GOT3 (cell line): ENCODE measurements at places on chromosomes 13 and 19.

GRCh38 chr19:12825254-12826131 is 8.9 kb downstream of the RTBDN start:
- DNase-seq: no peak

GRCh38 chr19:40089462-40089861 is 1.3 kb downstream of the ZNF780A start:
- no peak for DNase-seq

- no peak for DNase-seq
Observed at GRCh38 chr13:91747186-91747585, 348.8 kb downstream of the GPC5 start.

- DNase-seq: no peak
Observed at GRCh38 chr13:40383132-40383531, 283.3 kb downstream of the FOXO1 start.

- no peak for DNase-seq
Observed at GRCh38 chr13:30572859-30573275, 44.9 kb upstream of the USPL1 start.

GRCh38 chr19:48798937-48799336 is 11.9 kb downstream of the BCAT2 start:
- no peak for DNase-seq

DNA sequence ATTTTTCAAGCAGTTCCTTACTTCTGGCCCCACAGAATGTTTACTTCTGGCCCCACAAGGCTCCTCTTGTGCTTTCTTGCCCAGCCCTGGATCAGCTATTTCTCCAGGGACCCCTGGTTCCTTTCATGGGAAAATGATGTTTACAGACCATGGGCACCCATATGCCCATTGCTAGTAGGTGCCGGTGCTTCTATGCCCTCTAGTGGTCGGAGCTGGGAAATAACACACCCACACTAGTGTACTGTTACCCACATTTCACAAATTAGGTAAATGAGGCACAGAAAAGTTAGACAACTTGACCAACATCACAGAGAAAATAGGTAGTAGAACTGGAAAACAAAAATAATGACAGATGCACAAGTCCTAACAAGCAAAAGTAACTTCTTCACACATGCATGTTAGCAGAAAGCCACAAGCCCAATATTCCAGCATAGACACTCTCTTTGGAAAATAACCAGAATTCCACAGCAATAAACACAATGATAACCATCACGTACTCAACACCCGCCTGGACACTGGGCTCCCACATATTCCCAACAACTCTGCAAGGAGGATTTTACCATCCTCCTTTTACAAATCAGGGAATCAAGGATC is 1.3 kb upstream of the CEACAM6 start:
- DNase-seq: no peak

DNA sequence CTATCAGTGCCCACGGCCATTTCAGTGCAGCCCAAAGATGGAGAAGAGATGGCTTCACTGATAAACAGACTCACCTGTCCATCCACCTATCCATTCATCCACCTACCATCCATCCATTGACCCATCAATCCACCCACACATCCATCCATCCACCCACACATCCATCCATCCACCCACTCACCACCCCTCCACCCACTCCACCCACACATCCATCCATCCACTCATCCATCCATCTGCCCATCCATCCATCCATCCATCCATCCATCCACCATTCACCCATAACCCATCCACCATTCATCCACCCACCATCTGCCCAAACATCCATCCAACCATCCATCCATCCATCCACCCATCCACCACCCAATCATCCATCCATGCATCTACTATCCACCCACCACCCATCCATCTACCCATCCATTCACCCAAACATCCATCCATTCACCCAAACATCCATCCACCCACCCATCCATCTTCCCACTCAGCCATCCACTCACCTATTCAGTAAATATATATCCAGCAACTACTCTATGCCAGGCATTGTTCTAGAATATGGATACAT is 31.6 kb upstream of the ZNRF4 start:
- DNase-seq: no peak

GRCh38 chr13:37375071-37375470 is 223.5 kb downstream of the POSTN start:
- DNase-seq: no peak

DNA sequence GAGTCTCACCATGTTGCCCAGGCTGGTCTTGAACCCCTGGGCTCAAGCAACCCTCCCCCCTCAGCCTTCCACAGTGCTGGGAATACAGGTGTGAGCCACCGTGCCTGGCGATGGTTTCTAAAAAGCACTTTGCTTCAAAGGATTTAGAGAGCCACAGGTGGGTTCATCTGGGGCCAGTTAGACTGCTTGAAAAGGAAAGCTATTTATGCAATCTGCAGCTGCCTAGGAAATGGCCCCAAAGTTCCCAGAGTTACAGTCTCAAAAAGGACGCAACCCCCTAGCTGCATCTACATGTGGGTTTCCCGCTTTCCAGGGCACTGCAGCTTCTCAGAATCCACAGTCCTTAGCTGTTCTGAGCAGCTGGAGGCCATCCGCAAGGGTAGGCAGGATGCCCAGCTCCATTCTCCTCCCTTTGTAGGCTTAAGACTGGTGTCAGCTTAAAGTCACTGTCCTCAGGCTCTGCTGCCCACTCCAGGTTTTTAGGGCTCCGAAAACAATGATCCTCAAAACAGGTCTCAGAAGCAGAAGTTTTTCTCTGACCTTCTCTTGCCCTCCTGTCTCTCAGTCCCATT is 41.4 kb downstream of the ZNF823 start:
- no peak for DNase-seq

DNA sequence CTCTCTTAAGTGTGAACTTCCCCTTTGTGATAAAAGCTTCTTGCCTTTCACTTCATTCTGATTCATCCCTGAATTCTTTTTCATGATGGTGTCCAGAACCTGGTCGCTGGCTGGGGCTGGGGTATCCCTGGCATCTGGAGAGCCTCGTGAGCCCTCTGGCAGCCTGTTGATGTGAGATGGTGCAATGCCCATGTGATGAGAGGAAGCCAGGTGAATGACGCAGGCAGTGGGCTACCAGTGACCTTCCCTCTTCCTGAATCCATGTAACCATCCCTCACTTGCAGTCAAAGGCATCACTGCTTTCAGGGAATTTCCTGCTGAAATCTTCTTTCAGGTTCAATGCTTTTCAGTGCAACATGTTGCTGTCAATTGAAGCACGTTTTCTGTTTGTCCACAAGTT is 158.6 kb upstream of the SLC10A2 start:
- DNase-seq: no peak

DNA sequence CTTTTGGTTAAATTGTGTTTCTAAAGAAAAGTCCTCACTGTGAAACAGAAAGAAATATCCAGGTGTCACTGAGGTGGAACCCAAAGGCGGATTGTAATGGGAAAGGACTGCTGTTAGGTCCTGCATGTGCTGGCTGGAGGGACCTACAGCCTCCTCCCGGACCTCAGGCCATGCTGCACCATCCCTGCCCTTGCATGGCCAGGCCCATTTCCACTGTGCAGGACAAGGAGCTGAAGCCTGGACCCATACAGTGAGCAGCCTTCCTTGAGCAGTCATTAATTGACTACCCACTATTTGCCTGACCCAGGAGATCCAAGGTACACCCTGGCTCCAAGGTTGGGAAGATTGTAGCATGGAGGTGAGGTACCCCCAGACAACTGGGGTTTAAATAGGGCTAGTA is 17.6 kb downstream of the VSTM2B start:
- no peak for DNase-seq

GRCh38 chr19:49356382-49356781 is 5.8 kb downstream of the TEAD2 start:
- DNase-seq: no peak
